ENCODE measurements at places on chromosomes 5 and 9.

- DNase-seq: no peak
Observed at GRCh38 chr5:137216976-137217598, 282.0 kb downstream of the SPOCK1 start.

- no peak for DNase-seq
Observed at GRCh38 chr9:18330401-18331309, 143.3 kb upstream of the ADAMTSL1 start.

DNA sequence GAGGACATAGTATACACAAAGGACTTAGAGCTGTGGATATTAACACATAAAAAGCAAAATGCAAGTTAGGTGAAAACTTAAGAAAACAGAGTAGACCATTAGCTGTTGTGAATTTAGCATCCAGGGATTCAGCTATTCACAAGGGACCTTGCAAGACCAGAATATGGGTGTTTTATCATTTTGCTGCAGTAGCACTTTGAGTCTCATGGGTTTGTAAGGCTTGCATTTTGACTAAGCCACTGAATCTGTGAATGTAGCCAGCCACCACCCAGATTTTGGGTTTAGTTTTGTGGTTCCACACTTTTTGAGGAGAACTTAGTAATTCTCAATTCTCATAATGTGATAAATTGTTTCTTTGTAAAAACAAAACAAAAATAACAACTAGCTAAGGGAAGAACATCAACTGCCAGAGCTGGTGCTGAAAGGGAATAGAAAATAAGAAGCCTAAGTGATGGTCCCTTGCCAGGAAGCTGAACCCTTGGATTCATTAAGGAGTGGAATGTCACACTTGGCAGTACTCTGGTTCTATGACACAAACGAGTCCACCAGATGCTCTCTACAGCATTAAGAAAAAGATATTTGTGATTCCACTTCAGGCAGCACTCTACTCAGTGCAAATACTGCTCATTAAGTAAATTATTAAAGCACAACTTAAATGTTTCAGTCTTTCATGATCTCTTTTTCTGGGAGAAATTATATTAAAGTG lies 557.4 kb upstream of the ZNF462 start:
- DNase-seq: no peak

DNA sequence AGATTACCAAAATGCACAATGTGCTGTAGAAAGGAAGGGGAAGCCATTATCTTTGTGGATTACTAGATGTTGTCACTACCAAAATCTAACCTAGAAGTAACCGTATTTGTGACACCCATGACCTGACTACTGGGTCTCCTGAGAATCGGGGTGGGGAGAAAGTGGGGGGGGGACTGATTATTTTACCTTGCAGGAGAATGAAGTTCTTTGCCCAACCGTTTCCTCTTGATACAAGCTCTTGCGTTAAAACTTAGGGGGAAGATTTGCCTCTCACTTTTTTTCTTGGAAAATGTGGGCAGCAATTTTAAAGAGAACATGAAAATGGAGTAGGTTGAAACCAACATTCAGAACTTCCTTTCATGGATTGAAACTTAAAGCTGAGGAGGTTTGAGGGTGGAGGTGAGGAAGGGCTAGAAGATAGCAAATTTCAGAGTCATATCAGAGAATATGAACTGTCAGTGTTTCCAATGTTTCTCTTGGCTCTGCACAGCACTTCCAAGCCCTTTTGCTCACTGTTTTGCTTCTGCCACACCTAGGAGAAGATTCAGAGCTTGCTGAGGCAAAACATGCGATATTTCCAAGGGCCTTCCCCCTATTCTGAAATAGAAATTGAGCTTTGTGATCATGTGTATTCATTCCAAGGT lies 280.8 kb downstream of the AOPEP start:
- no peak for DNase-seq

GRCh38 chr5:82922086-82922734 lies 155.0 kb downstream of the TMEM167A start:
- no peak for DNase-seq

DNA sequence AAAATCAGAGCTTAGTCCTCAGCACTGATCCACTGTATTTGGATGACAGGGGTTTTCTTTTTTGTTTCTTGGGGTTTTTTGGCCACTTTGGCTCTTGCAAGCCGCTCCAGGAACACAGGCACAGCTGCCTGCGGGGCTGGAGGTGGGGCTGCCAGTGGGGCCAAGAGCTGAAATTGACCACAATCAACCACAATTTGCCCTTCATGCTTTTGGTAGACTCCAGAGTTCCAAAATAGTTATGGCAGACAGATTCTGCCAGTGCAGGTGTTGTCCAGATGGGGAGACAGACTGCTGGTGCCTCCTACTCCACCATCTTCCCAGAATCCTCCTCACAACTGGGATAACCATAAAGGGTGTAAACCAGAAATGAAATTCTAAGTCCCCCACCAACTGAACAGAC lies 36.5 kb downstream of the PLEKHG4B start:
- peak; percentile 44 for DNase-seq

GRCh38 chr5:6402939-6403338 lies 24.6 kb upstream of the MED10 start:
- DNase-seq: no peak

DNA sequence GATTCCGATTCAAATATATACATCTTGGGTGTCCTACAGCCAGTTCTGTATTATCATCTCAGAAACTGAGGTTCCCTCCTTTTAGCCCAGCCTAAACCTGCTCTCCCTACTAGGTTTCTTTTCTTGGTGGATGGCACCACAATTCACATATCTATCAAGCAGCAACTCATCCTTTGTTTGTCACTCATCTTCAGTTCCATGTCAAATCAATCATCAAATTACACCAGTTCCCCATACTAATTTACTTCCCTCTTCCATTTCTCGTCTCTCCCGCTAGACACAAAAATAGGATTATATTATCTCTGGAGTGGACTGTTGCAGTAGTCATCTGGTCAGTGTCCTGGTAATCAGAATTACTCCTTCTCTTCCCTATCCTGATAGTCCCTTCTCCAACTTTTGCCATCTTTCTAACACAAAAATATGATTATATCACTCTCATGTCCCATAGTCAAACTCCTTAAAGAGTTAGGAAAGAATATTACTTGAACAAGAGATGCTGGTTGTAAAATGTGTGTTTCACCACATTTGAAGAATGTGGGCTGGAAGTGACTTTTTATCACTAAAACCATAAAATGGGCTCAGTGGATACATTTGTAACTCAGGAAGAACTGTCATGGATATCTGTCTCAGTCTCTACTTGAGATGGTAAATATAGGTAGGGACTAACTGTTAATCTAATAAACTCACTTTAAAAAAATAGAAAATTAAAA lies 69.1 kb upstream of the RICTOR start:
- DNase-seq: no peak

DNA sequence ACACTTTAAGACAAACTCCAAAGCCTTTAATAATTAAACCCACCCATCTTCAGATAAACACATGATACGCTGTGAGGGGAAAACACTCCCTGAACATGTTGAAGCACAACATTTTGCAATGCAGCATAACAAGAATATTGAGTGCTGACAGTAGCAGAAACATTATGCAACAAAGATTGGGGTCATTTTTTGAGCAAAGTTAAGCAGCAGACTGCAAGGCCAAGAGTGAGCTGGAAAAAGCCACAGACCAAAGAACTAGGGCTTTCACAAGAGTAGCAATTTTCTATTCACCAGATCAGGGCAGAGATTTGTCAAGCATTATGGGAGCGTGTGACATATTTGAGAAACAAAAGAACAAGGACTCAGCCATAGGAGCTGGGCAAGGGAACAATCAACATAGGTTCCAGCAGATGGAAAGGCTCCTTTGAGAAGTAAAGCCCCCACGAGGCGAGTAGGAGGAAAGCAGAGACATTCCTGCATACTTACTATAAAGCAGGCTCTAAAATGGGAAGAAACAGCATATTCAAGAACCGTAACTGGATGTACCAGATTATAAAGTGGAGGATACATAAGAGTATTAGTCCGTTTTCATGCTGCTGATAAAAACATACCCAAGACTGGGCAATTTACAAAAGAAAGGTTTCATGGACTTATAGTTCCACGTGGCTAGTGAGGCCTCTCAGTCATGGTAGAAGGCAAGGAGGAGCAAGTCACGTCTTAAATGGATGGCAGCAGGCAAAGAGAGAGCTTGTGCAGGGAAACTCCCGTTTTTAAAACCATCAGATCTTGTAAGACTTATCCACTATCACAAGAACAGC lies 4.8 kb upstream of the TTC23L start:
- DNase-seq: no peak

DNA sequence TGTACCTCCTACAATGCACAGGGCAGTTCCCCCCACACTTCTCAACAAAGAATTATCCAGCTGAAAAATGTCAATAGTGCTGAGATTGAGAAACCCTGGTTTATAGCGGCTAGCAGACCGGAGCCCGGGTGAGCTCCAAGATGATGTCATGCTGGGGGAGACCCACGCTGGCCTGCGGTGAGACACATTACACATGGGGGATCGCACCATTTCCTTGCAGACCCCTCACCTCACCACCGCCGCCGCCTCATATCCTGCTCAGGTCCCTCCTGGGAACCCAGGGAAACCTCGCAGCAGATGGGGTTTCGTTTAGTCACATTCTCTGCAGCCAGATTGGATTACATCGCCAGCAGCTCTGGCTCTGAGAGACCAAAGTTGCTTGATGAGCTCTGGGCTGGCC lies 14.7 kb upstream of the TNC start:
- no peak for DNase-seq

DNA sequence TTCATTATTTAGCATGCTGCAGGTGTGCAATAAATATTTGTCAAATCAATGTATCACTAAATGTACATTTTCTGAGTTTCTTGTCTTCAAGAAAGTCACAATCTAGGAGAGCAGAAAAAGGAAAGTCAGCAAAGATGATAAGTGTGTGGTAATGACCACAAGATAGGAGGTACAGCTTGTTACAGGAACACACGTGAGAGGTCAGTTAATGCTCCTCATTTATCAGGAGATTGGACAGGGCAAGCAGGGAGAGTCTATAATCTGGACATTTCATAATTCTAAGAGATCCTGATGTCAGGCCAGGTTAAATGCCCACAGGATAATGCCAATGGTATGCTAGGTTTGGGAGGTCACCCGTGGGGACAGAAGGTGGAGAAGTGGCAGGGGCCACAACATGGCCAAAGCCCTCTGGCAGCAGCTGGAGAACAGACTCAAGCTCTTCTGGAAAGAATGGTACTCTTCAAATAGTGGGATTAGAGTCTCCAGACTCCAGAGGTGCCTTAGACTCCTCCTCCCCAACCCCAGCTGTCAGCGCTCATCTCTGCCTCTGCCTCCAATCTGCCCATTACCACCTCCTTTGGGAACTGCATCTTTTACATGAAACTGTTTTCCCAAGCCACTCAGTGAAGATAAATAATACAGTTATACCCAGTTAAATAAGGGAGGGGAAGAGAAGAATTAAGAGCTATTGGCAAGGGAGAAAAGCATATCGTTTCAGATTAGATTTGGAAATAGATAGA lies 114.3 kb downstream of the ASTN2 start:
- no peak for DNase-seq

DNA sequence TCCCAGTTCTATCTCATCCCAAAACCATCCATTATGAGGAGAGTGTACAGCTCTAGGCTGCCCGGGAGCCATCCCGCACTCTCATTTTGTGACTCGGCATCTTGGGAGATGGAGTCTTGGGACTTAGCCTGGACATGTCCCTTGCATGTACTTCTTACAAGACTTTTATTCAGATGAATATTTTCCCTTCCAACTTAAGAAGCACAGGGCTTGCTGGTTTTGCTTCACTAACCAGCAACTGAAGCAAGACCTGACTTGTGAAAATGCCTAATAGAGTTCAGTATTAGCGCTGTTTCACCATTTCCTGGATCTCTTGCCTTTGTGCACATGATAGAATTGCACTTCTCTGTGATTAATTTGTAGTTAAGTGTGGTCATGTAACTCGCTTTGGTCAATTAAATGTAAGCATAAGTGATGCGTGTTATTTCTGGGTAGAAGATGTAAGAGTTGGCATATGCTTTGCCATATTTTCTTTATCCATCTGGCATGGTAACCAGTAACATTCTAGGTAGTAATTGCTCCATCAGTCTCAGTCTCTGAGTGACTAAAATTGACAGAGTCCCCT lies 55.8 kb downstream of the PDCD1LG2 start:
- DNase-seq: no peak

GRCh38 chr5:123810253-123810652 lies 298.3 kb downstream of the CSNK1G3 start:
- DNase-seq: no peak

DNA sequence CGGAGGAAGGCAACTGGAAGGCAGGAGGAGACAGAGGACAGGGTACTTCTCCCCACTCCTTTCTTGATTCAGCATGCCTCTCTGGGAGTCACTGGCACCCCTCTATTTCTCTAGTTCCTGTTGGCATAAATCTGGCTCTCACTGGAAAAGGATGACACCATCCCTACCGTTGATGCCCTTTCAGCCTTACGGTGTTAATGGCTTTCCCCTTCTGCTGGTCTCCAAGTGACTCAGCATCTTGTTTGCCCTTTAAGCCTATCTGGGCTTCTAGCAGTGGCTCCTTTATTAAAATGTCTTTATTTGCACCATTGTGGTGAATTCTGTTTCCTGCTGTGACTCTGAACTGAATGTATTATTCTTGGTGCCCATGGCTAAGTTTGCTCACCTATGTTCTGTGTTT lies 227.3 kb upstream of the GLRA1 start:
- peak; percentile 32 for DNase-seq

- DNase-seq: peak; percentile 70
Observed at GRCh38 chr9:99127356-99128132, 22.6 kb downstream of the TGFBR1 start.

DNA sequence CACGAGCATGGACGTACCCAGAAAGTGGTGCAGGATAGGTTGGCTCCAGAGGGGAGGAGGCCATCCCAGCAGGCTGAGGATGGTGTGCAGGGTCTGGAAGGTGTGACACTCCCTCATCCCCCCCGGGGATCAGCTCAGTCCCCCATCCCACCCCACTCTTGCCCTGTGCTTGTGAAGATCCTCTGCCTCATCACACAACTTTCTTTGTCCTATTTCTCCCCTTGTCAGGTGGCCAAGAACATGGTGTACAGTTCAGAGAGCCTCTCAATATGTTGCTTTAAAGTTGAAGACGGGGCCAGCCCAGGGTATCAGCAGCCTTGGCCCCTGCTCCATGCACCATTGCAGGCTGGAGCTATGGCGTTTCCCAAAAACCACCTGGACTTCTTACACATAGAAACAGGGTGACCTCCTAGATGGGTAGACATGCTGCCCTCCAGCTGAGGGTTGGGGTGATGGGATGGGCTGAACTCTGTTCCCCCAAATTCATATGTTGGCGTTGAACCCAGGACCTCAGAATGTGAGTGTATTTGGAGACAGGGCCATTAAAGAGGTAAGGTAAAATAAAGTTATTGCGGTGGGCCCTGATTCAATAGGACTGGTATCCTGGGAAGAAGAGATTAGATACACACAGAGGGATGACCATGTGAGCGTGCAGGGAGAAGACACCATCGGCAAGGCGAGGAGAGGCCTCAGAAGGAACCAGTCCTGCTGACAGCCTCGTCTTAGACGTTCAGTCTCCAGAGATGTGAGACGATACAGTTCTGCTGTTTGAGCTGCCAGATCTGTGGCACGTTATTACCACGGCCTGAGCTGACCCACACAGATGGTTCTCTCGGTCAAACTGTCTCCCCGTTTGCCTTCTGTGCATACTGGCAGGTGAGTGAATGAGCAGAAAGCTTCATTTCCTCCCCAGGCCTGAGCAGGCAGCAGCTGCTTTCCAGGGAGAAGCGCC lies 272.5 kb downstream of the GADD45G start:
- no peak for DNase-seq

- peak; percentile 28 for DNase-seq
Observed at GRCh38 chr5:177189965-177190364, 56.4 kb downstream of the NSD1 start.
